ENCODE measurements at places on chromosomes 1 and 21.

GRCh38 chr1:38179483-38179882, 132.9 kb upstream of the POU3F1 start:
- no peak for DNase-seq

DNA sequence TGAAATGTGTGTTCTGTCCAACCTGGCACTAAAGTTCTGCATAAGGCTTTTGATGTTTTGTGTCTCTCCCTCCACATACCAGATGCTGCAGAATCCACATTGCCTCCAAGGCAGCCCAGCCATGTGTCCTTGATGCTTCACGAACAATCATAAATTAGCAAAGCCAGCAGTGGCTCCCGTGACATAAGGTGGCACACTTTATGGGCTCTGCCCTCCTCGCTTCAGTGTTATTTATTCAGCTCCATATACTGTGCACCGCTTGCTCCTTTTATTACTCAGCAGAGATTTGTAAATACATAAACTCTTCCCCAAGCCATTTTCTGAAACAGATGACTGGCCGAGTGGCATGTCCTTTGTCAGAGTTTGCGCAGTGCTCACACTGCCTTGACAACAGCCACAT, 112.8 kb upstream of the SLC35F3 start:
- no peak for DNase-seq

GRCh38 chr1:14217384-14217783, 381.1 kb upstream of the KAZN start:
- no peak for DNase-seq

DNA sequence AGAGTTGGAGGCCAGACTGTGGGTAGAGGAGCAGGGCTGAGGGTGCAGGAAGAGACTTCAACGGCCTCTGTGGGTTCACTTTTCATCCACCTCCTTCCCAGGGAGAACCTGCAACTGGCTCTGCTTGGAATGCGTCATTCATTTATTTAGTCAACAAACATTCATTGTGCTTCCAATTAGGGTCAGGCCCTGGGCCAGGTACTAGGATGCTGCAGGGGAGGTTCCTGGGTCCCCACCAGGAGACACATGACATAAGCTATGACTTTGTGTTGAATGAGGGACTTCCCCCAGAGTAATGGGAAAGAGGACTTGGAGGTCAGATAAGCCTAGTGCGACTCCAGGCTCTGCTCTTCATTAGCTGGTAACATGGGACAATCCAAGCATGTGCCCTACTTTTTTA, 46.3 kb upstream of the RPL11 start:
- no peak for DNase-seq

- no peak for DNase-seq
Observed at GRCh38 chr1:206672844-206673758, 11.6 kb upstream of the MAPKAPK2 start.

DNA sequence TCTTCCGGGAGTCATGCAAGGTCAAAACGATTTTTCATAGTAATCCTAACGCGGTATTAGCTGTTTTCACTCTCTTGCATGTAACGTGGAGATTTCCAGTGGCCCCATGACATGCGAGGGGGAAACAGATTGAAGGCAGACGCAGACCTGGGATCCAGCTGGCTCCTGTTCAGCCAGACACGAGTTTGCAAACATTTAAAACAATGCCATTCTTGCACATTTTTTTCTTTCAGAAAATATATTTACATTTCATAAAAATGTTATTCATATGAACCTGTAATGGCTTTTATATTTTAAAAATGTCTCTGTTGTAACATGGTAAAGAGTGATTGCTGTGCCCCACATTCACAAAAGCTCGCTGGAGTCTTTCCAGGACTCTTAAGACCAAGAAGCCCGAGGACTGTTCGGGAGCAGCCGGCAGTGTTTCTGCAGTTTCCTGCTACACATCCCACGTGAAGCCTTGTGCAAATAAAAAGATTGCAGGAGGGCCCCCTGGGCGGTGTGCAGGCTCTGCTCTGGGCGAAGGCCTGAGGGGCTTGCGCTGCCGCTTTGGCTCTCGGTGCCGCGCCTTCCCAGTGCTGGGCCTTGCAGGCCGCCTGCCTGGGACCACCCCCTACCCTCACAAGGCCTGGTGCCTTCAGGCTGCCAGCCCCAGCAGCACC, 184.9 kb downstream of the DYRK1A start:
- DNase-seq = no peak

DNA sequence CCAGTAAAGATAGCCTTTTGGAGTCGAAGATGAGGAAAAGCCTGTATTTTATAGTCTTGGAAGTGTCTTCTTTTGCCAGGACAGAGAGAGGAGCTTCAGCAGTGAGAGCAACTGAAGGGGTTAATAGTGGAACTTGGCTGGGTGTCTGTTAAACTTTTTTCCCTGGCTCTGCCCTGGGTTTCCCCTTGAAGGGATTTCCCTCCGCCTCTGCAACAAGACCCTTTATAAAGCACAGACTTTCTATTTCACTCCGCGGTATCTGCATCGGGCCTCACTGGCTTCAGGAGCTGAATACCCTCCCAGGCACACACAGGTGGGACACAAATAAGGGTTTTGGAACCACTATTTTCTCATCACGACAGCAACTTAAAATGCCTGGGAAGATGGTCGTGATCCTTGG, at the start of gene VCAM1:
Gene VCAM1, plus strand, starts transcription at position 253 of the 400 bp plus-strand sequence. Its CDS starts 119 bp downstream, at position 372.
- no peak for DNase-seq

DNA sequence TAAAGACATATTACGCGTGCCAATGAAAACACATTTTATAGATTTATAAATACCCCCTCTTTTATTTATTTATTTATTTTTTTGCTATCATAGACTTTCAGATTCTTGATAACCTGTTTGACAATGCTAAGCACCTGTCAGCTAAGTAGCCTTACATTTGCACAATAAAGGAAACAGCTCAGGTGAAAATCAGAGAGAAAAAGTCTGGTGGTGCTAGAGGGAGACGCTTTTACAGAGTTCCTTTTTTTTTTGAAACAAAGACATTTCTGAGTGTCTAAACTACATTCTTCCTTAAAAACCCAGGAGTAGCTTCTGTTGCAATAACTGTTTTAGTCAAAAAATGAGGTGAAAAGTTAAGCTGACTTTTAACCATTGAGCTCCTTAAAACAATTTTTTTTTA, 1611.6 kb downstream of the NCAM2 start:
- DNase-seq = no peak

- DNase-seq = no peak
Observed at GRCh38 chr1:248753708-248754280, 1.8 kb downstream of the LYPD8 start.

- DNase-seq = no peak
Observed at GRCh38 chr1:239982762-239983161, 108.9 kb upstream of the FMN2 start.

- DNase-seq = no peak
Observed at GRCh38 chr1:192888574-192888973, 79.7 kb downstream of the RGS2 start.

DNA sequence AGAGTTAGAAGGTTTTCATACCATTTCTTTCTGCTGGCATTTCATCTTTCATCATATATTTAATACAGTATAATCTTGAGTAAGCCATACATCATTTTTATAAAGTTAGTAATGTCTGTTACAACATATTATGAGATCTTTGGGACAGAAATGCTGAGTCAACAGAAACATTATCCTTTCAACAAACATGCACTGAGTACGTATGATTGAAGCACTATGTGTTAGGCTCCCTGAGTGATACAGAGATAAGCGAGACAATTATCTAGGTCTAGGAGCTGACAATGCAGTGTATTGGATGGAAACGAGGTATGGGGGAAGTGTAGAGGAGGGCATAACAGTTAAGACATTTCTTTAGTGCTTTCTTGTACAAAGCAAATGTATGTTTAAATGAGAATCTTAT, 19.7 kb upstream of the GPR52 start:
- DNase-seq = no peak

DNA sequence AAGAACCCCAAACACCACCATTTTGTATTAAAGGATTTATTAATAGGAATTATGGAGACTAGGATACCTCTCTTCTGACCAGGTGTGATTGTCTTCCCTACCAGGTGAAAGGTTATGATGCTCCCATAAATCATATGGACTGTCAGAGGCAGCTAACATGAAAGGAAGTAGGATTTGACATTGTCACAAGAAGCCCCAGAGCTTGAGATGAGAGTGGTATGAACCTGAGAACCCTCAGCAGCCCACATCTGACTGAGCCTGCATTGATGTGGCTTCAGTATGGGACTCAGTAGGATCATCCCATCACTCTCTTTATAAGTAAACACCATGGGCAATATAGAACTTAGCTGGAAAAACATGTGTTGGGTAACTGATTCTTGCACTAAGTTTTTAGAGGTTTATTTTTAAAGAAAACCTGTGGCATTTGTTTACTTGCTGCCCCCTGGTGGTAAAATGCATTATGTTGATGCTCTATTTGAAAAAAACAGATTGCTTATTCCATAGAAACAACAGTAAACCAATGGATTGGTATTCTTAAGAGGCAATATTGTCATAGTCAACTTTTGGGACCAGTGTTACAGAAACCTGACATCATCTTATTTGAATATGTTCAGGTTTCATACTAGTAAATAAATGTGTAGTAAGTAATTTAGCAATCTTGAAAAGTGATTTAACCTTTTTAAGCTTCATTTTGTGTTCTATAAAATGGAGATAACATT, 16.6 kb upstream of the CACYBP start:
- DNase-seq = no peak

GRCh38 chr1:155307247-155307740, 1.4 kb upstream of the FDPS start:
- no peak for DNase-seq

DNA sequence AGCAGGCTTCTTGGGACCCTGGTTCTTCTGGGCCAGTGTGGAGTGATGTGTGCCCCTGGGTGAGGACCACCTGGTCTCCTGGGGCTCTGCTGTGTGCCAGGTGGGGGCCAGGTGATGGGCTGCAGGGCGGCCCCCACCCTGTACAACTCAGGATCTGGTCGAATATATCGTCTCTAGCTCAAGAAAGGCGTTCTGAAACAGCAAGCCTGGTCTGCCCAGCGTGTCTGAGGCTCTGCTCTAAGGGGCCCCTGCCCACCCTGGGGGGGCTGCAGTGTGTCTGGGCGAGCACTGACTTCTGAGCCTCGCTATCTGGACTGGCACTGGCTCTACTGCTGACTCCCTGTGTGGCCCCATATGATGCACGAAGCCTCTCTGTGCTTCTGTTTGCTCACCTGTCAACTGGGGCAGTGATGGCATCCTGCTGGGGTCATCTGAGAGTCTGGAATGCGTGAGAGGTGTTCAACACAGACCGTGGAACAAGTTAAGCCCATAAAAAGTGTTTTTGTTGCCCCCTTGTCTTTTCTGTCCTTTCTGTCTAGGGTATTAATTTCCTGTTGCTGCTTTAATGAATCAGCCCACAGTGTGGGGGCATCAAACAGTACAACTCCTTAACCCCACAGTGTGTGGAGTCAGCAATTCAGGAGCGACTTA, 56.0 kb upstream of the TRAPPC10 start:
- DNase-seq = no peak

DNA sequence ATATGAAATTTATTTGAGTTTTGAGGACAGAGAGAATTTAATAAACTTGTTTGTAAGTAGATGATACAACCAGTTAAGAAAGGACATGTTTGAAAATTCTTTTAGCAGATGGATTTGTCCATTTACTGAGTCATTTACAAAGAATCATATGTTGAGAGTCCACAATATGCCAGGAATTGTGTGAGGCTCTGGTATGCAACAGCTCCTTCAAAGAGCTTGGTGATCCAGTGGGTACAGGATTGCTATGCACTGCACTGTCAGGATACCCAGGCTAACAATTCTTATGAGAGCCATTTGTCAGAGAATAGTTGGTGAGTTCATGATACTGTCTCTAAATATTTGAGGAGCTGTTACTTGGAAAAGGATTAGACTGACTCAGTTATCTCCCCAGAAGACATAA, 11.0 kb downstream of the DNM3 start:
- DNase-seq = no peak

GRCh38 chr21:38968887-38969543, 163.3 kb downstream of the ETS2 start:
- no peak for DNase-seq

- DNase-seq = peak; percentile 86
Observed at GRCh38 chr1:155061381-155062150, 2.0 kb upstream of the EFNA4 start.

- DNase-seq = no peak
Observed at GRCh38 chr1:232334246-232334645, 295.7 kb downstream of the SIPA1L2 start.

- no peak for DNase-seq
Observed at GRCh38 chr1:192463661-192464060, 111.9 kb upstream of the RGS1 start.

- no peak for DNase-seq
Observed at GRCh38 chr1:1080122-1080757, 6.1 kb upstream of the RNF223 start.

DNA sequence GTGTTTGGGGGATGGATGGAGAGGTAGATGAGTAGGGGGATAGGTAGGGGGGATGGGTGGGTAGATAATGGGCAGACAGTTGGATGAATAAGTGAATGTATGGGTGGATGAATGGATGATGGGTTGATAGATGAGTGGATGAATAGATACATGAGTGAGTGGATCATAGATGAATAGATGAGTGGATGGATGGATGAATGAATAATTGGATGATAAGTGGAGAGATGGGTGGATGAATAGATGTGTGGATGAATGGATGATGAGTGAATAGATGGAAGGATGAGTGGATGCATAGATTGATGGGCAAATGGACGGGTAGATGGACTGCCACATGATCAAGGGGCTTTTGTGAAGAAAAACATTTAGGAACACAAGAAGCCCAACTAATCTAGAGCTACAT, 133.3 kb upstream of the F3 start:
- no peak for DNase-seq

- no peak for DNase-seq
Observed at GRCh38 chr1:210321552-210321951, 7.2 kb upstream of the HHAT start.

GRCh38 chr1:9714257-9714718, 62.8 kb downstream of the PIK3CD start:
- DNase-seq = no peak

DNA sequence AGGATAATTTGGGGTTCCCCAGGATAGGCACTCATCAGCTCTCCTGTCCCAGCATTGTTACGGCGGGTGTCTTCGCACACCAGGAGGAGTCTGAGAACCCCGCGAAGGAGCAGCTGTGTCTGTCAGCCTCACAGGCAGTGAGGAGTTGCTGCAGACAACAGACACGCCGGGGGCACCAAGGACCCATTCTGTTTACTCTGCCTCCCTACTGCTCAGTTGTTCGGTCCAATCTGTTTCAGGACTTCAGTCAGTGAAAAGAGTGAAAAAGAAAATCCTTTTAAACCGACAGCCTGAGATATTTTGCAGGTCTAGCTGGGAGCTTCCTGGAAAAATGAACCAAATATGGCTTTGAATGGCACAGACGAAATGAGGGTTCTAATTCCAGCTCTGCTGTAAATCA, 288.4 kb downstream of the OMA1 start:
- DNase-seq = no peak

GRCh38 chr1:113433184-113433583, 42.9 kb downstream of the MAGI3 start:
- DNase-seq = no peak

DNA sequence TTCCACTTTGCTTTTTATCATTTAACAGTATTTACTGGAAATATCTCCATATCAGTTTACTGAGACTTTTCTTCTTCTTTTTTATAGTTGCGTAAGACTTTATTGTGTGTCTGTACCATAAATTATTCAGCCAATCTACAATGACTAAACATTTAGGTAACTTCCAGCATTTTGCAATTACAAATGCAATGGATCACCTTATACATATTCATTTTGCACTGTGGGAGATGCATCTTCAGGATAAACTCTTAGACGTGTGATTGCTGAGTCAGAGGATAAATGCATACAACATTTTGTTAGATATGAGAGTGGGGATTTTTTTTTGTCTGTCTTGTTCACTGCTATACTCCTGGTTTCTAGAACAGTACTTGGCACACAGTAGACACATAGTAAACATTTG, 95.7 kb upstream of the GCLM start:
- no peak for DNase-seq

GRCh38 chr1:156337052-156337887, 822 bp downstream of the CCT3 start:
- DNase-seq = no peak

Measured in activated CD4-positive, CD25-positive, alpha-beta regulatory T cell (primary cell).